A375 (cell line): ENCODE measurements at places on chromosomes 11 and 22. TPM values are rescaled to one million over a fixed set of nuclear protein-coding genes. Genes with fewer than 3 reads are reported as not detected.

The TAGLN gene
- total RNA-seq: 4.1 and 7.0 TPM in 2 replicates

The RDX gene
- 53.2 and 75.8 TPM in 2 replicates for total RNA-seq

The KLHL35 gene
- total RNA-seq: 3.3 and 3.4 TPM in 2 replicates

The C11orf16 gene
- not detected in 2 replicates for total RNA-seq

The YPEL4 gene
- 2.0 and 2.4 TPM in 2 replicates for total RNA-seq

The OR52L1 gene
- total RNA-seq: not detected in 2 replicates

The DEFB131B gene
- total RNA-seq: not detected in 2 replicates

The CCDC73 gene
- total RNA-seq: not detected in 2 replicates

The SULT4A1 gene
- 0.19 TPM in 1 of 2 replicates, not detected in the other for total RNA-seq

The ZNRF3 gene
- 4.1 and 4.8 TPM in 2 replicates for total RNA-seq

The SLC37A2 gene
- total RNA-seq: 15.2 and 16.2 TPM in 2 replicates

The AQP11 gene
- total RNA-seq: 1.2 and 1.5 TPM in 2 replicates

The SPI1 gene
- not detected in 2 replicates for total RNA-seq

The CYTH4 gene
- 0.32 and 2.7 TPM in 2 replicates for total RNA-seq

The PNPLA3 gene
- 2.5 and 5.7 TPM in 2 replicates for total RNA-seq

The PRRG4 gene
- total RNA-seq: 0.23 and 0.37 TPM in 2 replicates

The HSCB gene
- total RNA-seq: 8.4 and 11.6 TPM in 2 replicates

The PTGDR2 gene
- total RNA-seq: 0.32 TPM in 1 of 2 replicates, not detected in the other

The MTMR3 gene
- total RNA-seq: 12.7 and 13.7 TPM in 2 replicates

The PKP3 gene
- total RNA-seq: 31.2 and 33.4 TPM in 2 replicates

The SH3BP1 gene
- total RNA-seq: 11.0 and 14.9 TPM in 2 replicates

The SLC17A6 gene
- total RNA-seq: not detected in 2 replicates

The ANO1 gene
- 29.3 and 29.5 TPM in 2 replicates for total RNA-seq

The SIAE gene
- total RNA-seq: 5.0 and 5.2 TPM in 2 replicates

The TCN2 gene
- total RNA-seq: 2.6 and 3.1 TPM in 2 replicates

The APOA5 gene
- total RNA-seq: not detected in 2 replicates

The LGR4 gene
- 3.5 and 5.0 TPM in 2 replicates for total RNA-seq

The KIF18A gene
- total RNA-seq: 12.3 and 18.4 TPM in 2 replicates

The OLFML1 gene
- total RNA-seq: not detected in 2 replicates

The OR52A5 gene
- total RNA-seq: not detected in 2 replicates

The NEFH gene
- total RNA-seq: not detected in 2 replicates

The SLCO2B1 gene
- 0.04 TPM in 1 of 2 replicates, not detected in the other for total RNA-seq

The SLC22A8 gene
- total RNA-seq: not detected in 2 replicates

The HTR3A gene
- total RNA-seq: not detected in 2 replicates

The ZC3H7B gene
- 34.8 and 35.3 TPM in 2 replicates for total RNA-seq

The DMC1 gene
- total RNA-seq: 23.9 and 35.7 TPM in 2 replicates

The SYT7 gene
- 0.45 and 1.2 TPM in 2 replicates for total RNA-seq

The H19 gene
- 5.2 and 9.5 TPM in 2 replicates for total RNA-seq

The OR2D2 gene
- total RNA-seq: 0.40 TPM in 1 of 2 replicates, not detected in the other

The OR8D4 gene
- total RNA-seq: not detected in 2 replicates

The NECTIN1 gene
- total RNA-seq: 3.8 and 5.7 TPM in 2 replicates

The SERPIND1 gene
- total RNA-seq: 0.49 and 0.61 TPM in 2 replicates

The LRRC4C gene
- 0.04 and 0.05 TPM in 2 replicates for total RNA-seq

The SEC14L2 gene
- total RNA-seq: 9.6 and 11.2 TPM in 2 replicates

The GRAMD1B gene
- 65.2 and 66.8 TPM in 2 replicates for total RNA-seq

The OR5A1 gene
- total RNA-seq: not detected in 2 replicates

The MFNG gene
- 2.0 and 2.5 TPM in 2 replicates for total RNA-seq

The GRIK4 gene
- not detected in 2 replicates for total RNA-seq

The MARK2 gene
- total RNA-seq: 19.2 and 21.6 TPM in 2 replicates

The F2 gene
- not detected in 2 replicates for total RNA-seq

The CBLIF gene
- total RNA-seq: not detected in 2 replicates
